ENCODE measurements at places on chromosomes 4 and X.

DNA sequence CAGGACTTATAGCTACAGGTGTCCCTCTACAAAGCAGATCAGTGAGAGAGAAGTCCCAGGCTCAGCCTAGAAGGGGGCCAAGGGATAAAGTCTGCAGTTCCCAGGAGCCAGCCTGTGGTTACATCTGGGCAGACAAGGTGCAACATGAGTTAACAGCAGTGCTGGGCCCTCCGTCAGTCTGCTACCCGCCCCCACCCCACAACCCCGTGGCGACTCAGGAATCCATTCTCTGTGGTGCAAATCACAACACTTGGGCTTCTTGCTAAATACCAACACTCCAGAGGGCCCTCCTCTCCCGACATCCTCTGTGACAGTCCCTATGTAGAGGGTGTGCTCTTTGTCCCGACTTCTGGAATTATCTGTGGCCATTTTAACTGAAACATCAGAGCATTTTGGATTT is 13.8 kb downstream of the GPM6B start:
- DNase-seq: no peak

DNA sequence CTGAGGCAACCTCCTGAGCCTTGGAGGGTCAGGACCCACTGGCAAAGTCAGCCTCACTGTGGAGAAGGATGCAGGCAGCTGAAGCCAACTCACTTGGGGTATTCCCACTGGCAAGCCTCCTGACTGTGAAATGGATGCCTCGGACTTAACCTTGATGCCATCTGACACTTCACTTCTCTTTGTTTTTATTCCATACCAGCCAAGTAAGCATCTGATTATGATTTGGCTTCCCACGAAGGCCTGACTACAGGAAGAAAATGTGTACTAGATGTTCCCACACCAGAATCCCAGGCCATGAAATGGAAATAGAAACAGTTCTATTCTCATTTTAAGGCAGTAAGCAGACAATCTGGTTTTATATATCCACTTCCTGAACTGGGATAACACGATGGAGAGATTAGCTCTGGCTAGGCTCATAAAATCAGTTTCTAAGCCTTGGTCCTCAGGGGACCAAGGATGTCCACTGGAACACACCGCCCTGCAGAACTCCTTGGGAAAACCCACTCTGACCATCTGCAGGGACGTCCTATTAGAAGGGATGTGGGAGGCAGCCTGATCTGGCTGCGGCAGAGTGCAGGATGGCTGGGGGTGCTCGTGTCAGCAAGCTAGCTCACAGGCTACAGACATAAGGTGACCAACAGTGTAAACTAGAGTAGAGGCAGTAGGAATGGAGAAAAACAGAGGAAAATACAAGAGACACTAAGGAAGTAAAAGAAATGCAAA is 89.3 kb downstream of the TSPAN5 start:
- no peak for DNase-seq

- DNase-seq: no peak
Measured at GRCh38 chr4:4866866-4867374, 7.5 kb downstream of the MSX1 start.

GRCh38 chr4:141580523-141580922 is 55.9 kb upstream of the IL15 start:
- no peak for DNase-seq

- no peak for DNase-seq
Measured at GRCh38 chr4:48065587-48066052, 49.0 kb downstream of the NIPAL1 start.

- no peak for DNase-seq
Measured at GRCh38 chr4:3464349-3464905, 1.3 kb downstream of the DOK7 start.

- peak; percentile 7 for DNase-seq
Measured at GRCh38 chr4:89598602-89599001, 238.4 kb downstream of the SNCA start.

GRCh38 chr4:161186012-161186411 is 977.8 kb downstream of the FSTL5 start:
- DNase-seq: no peak

DNA sequence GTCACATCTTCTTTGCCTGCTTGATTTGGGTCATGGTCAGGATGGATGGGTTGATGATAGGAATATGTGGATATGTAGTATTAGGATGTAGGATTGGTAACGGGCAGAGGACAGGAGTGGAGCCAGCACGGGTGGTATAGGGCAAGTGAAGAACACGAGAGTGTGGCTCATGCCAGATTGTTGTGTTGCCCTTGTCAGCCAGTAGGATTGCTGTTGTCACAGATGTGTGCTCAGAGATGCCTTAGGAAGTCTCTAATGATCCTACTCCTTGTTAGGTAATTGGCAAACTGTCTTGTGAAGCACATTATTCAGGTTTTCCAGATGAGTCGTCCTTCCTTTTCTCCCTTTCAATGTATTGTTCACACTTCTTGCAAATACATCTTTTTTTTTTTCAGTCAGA is 5.5 kb downstream of the ATP10D start:
- peak; percentile 21 for DNase-seq

GRCh38 chrX:1466232-1466661 is 13.5 kb upstream of the ASMTL start:
- no peak for DNase-seq

DNA sequence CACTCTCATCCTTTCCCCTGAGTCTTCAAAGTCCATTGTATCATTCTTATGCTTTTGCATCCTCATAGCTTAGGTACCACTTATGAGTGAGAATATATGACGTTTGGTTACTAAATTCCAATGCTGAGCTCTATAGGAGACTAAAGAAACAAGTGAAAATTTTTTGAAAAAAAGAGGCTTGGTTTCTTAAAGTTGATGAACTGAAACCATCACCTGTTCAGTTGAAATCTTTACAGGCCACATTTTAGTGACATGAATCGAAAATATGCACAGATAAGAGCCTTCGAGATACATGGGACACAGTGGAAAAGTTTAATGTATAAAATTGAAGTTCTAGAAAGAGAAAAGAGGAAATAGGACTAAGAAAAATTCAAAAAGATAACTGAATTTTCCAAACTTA is 195.8 kb downstream of the GPM6A start:
- no peak for DNase-seq

- peak; percentile 2 for DNase-seq
Measured at GRCh38 chr4:125849869-125850268, 535.1 kb downstream of the FAT4 start.

DNA sequence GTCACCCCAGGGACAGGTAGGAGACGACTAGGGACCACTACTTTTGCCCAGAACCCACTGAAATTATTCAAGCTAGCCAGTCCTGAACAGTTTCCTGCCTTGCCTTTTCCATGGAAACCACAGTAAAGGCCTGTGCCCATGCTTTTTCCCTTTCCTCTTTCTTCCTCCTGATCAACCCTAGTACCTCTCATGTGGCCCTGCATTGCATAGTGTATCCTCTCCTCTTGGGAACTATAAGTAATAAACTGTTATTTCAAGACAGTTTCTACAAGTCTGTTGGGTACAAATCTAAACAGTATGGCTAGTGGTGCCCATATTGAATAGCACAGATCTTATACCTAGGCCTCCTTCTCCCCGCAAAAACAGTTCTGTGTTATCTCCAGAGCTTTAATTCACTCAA is 14.5 kb downstream of the CISD2 start:
- DNase-seq: no peak

DNA sequence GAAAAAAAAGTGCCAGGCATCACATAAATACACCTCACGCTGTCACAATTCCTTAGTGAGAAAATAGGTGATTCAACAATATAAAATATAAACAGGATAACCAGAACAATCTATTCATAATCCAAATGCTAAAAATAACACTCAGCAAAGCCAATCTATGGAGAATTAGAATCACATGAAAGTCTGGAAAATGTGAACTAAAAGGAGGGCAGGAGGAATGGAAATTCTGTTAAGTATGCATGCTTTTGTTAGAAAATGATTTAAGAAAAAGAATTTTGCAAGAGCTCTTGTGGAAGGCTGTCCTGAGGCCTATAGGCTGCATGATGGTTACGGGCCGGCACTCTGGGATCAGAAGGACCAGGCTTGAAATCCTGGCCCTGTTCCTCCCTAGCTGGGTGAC is 70.6 kb upstream of the PROM1 start:
- DNase-seq: no peak

GRCh38 chr4:14621731-14622463 is 380.4 kb upstream of the CPEB2 start:
- DNase-seq: no peak

- no peak for DNase-seq
Measured at GRCh38 chr4:147175460-147176025, 229.9 kb upstream of the TTC29 start.

DNA sequence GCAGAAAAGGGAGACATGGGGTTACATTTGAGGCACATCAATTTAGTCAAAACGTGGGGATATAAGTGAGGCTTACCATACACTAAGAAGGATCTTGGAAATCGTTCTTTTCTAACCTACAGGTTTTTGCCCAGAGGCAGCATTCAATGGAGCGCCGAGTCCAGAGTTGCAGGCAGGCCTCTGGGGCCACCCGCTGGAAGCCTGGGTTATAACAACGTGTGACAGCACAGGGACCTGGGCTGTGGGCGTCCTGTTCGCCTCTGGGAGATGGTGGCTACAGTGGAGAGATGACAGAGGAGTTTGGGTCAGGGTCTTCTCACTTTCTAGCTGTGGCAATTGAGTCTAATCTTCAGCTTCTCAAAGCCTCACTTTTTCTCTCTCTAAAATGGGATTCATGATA is 53.9 kb downstream of the ENPP6 start:
- peak; percentile 40 for DNase-seq

DNA sequence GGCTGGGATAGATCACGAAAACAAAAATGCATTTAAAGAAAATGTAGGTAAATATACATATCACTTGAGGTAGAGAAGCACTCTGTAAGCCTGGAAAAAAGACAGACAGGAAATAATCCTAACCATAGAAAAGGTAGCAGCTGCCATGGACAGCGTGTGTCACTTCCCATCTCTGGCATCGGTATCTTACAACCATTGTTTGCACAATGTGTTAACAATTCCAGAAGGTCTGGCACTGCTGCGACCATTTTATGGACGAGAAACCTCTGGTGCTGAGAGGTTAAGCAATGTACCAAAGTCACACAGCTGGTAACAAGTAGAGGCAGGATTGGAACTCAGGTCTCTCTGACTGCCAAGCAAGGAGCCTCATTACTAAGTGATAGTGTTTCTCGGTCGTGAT is 1.7 kb upstream of the MTNR1A start:
- DNase-seq: no peak

- no peak for DNase-seq
Measured at GRCh38 chr4:182213004-182213403, 30.2 kb upstream of the TENM3 start.

DNA sequence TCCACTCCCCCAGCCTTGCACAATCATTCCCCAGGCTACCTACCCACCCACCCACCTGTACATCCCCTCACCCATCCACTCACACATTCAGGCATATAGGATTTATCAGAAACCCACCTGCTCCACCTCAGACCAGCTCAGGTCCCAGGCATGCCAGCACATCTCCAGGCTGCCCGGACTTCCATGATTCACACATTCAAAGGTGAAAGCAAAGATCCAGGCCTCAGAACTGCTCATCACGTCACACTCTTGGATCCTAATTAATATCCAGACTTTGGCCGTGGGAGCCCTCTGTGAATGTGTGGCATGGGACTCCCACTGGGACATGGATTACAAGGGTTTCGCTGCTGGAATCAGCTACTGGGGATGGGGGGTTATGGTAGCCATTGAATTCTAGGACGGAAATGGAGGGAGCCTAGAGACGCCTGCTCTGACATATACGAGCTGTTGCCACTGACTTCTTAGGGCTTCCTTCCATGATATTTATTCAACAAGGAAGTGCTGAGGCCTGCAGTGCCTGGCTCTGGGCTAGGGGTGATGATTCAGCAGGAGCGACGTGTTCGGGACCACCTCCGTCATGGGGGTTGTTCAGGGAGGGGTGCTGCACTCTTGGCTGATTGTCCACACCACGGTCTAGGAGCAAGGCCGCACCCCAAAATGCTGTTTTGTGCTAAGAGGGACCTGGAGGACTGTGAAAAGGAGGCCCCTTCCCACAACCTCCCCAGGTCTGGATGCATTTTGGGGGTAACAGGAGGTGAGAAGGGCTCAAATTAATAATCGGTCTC is 56.9 kb upstream of the ADRA2C start:
- no peak for DNase-seq

DNA sequence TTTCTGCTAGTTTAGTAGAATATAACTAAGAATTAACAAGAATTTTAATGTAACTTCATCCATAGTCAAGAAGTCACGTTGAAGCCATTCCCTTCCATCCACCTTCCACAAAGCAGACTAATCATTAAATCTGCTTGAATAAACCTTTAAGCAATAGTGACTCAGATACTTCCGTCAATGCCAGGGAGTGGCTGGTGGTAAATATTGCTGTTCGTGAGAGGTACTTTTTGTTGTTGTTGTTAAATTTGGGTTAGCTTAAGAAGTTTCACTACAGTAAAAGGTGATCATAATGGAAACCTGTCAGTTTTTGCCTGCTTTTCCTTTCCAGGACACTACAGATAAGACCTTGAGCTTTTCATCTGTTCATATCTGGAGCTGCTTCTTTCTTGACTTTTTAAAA is 316.3 kb downstream of the TMA16 start:
- DNase-seq: no peak

GRCh38 chr4:25817059-25817681 is 45.6 kb downstream of the SEL1L3 start:
- DNase-seq: no peak

DNA sequence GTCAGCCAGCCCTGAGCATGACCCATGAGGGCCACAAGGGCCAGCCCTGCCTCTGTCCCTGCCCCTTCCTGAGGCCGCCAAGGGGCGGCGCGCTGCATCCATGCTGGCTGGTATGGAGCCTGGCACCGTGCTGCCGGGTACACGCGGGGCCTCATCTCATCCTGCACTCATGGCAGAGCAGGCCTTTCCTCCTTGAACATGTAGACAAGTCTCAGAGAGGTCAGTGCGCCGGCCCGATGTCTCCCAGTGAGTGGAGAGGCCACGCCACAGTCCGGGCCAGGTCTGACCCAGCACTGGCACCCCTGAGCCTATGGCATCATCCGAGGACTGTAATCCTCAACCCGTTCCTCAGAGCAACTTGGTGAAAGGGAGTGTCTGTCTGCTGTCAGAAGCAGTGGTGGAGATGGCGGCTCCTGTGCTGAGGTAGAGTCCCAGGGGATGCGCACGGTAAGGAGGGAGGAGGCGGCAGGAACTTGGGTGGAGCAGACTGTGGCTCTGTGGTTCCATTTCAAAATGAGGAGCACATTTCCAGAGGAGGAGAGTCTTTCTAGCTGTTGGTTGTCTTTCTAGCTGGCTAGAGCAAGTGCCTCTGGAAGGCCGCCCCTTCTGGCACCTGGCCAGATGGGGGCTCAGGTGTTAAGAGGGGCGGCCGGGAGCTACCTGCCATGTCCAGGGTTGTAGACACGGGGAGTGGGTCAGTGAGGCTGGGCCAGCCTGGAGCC is 32.8 kb downstream of the TRMT44 start:
- no peak for DNase-seq

- DNase-seq: peak; percentile 48
Measured at GRCh38 chrX:9995855-9996339, 28.7 kb downstream of the CLDN34 start.

DNA sequence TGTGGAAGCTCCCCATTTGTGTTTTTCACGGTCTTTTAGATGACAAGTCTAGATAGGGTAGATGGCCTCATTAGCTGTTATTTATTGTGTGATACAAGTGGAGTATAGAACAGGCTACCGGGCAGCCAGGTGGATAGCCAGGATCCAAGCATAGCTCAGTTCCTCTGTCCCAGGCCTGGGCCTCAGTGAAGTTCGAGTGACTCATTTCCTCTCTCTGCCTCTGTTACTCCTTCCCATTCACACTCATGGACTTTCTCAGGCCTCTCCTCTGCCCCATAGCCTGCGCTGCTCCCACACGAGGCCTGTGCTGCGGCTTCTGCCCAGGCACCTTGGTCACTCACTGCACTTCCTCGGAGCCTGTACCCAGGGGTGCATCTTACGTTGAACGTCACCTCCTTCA is 54.5 kb downstream of the TENM3 start:
- DNase-seq: no peak

GRCh38 chr4:58456727-58457384 is 1346.7 kb upstream of the IGFBP7 start:
- no peak for DNase-seq

Data from SK-N-DZ (cell line).